Stimulated activated CD4-positive, alpha-beta T cell treated with anti-CD3 and anti-CD28 coated beads, Interleukin-12 subunit alpha, Interleukin-12 subunit beta, amount 100 ng/mL, for 48 hours (primary cell): ENCODE measurements at places on chromosomes 12 and 14.

GRCh38 chr12:130300090-130300489, 37.6 kb upstream of the PIWIL1 start:
- DNase-seq: no peak

- DNase-seq: no peak
Observed at GRCh38 chr12:75177997-75178396, 31.6 kb downstream of the KCNC2 start.

GRCh38 chr12:120851944-120852343, 52.2 kb downstream of the SPPL3 start:
- no peak for DNase-seq

- DNase-seq: no peak
Observed at GRCh38 chr12:121062391-121063045, 23.5 kb upstream of the OASL start.

DNA sequence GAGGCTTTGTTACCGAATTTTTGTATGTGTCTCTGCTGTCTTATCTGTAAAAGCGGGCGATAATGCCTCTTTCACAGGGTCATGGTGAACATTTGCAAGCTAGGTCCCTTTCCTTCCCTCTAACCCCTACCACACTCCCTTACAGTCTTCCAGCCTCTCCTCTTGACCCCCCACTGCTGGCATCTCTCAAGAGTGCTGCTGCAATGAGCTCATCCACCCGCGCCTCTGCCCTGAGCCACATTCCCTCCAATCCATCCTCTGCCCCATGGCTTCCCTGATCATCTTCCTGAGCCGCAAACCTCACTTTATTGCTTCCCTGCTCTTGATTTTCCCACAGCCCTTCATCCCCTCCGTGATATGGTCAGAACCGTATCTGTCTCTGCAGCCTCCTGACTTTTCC, 343.6 kb downstream of the BCL11B start:
- DNase-seq: no peak

DNA sequence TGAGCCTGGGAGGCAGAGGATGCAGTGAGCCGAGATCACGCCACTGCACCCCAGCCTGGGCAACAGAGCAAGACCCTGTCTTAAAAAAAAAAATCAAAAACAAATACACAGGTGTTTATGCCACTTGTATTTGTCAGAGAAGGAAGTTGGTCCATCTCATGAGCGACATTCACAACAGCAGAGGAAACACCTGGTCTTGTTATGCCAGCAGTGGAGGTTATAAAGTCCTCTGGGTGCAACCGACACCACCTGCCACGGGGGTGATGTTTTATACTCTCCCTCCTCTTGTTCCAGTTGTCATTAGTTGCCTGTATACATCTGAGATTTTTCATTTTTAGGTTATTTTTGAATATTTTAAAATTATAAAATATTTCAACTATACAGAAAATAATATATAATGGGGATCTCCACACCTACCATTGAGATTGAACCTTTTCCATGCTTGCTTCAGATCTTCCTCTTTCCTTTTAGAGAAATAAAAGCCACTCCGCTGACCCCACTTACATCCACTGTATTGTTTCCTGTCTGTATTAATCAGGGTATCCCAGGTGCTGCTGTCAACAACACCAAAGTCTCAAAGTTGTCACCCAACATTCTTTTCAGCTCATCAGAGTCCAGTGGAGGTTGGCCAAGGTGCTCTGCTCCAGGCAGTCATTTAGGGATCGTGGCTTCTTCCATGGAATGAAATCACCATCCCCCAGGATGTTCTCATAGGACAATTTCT, 65.1 kb downstream of the RNFT2 start:
- no peak for DNase-seq
